ENCODE measurements at places on chromosomes 2 and 18.

DNA sequence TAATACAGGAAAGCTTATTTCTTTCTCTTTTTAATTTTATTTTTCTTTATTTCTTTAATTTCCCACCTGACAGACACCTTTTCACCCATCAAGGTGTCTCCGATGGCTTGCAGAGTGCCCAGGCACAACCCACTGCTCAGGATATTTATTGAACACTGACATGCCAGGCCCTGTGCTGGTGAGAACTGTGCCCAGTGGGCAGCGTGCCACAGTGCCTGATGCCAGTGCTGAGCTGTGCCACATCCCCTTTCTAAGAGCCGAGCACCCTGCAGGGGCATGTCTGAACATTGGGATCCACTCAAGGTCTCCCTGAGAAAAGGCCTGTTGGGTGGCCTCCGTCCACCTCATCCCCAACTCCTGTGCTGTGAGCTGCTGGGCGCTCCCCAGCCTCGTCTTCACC lies 158.6 kb upstream of the RAB6C start:
- DNase-seq = no peak

DNA sequence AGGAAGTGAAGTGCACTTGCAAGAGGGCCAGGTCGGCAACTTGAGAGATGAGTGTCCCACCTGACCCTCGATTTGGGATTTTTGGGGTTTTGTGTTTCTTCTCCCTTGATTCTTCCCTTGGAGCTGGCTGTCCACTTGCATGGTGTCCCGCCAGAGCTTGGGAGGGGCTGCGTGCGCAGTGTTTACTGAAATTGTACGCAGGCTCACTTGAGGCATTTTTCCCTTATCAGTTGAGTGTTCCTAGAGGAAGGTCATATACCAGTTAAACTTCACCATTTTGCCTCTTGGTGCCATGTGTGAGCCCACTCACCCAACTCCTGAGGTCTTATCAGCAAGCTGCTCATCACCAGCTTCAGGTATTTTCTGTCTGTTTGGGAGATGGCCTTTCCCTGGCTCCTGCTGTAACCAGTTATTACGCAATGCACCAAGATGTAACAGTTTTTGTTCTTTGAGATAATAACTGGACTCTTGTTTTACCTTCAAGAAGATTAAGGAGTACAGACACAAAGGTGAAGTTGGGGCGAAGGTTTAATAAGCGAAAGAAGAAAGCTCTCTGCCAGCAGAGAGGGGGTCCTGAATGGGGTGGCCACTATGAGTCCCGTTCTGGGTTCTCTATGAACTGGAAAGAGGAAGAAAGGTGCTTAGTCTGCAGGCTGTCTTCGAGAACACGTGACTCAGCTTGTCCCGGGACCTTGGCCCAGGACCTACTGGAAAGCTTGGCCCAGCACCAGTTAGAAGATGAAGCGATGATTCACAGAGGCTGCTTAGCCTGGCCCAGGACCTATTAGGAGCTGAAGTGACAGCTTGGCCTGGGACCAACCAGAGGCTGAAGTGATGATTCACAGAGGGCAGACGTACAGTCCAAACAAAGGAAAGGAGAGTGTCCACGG lies 21.5 kb upstream of the TXNL4A start:
- DNase-seq = no peak

- no peak for DNase-seq
Observed at GRCh38 chr18:37222354-37222998, 343.1 kb downstream of the CELF4 start.

- no peak for DNase-seq
Observed at GRCh38 chr18:59996370-59996966, 96.7 kb downstream of the PMAIP1 start.

DNA sequence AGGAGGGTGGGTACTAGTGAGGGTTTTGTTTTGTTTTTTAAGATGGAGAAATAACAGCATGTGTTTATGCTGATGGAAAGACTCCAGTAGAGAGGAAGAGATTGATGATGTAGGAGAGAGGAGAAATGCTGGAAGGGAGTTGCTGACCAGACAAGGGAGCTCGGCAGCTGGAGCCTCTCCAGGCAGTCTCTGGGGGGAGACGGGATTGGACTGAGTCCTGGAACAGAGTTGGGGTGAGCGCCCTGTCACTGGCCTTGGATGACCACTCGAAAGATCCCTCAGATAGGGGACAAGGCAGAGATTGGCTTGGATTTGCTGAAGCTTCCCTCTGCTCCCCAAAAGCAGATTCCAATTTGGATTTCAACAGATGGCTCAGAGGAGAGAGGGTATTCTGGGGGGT lies 197.7 kb downstream of the NAPG start:
- DNase-seq = no peak

DNA sequence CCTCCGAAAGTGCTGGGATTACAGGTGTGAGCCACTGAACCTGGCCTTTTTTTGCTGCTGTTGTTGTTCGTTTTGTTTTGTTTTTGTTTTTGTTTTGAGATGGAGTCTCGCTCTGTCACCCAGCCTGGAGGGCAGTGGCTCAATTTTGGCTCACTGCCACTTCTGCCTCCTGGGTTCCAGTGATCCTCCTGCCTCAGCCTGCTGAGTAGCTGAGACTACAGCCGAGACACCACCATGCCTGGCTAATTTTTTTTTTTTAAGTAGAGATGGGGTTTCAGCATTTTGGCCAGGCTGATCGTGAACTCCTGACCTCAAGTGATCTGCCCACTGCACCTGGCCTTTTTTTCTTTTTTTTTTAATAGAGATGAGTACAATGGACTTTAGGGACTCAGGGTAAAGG lies 22.0 kb downstream of the TMEM127 start:
- DNase-seq = no peak

GRCh38 chr2:10338270-10339188 lies 35.8 kb downstream of the HPCAL1 start:
- DNase-seq = no peak

GRCh38 chr2:28312307-28313219 lies 80.1 kb upstream of the FOSL2 start:
- DNase-seq = no peak

GRCh38 chr18:48477348-48477747 lies 61.5 kb upstream of the CTIF start:
- no peak for DNase-seq

- no peak for DNase-seq
Observed at GRCh38 chr2:232981767-232982360, 31.2 kb downstream of the NGEF start.

DNA sequence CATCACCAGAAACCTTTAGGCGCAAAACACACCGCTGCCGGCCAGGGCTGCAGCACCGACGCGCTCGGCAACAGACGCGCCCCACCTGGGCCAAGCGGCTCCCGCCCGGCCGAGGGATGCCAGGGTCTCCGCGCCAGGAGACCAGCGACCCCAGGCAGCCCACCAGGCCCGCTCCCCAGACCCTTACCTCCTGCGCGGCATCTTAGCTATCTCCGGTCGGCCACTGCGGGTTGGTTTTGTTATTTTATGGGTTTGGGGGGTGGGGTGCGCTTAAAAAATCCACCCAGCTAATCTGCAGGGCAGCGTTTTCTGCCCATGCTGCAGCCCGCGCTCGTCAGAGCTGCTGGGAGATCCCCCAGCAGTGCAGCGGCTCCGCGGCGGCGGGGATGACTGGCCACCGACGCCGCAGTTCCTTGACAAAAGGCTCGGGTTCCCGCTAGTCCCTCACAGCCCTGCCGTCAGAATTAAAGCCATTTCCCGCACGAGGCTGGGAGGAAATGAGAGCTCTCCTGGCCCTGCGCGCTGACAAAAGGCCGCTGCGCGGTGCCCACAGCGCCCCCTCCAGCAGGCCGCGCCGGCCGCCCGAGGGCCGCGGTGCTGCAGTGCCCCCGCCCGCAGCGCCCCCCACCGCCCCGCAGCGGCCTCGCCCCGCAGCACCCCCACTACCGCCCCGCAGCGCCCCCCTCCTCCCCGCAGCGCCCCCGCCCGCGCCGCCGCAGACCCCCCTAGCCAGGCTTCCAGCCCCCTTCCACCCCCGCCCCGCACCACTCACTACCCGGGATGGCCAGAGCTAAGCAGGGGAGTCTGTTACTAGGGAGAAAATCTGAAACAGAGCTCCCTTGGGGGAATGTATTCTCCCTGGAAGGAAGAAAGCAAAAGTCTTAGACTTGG lies at the start of gene ADD2:
TSS of gene ADD2 (minus strand) at position 502 of the 891 bp plus-strand sequence. CDS start 61,792 bp downstream, outside the sequence.
- DNase-seq = peak; percentile 50

DNA sequence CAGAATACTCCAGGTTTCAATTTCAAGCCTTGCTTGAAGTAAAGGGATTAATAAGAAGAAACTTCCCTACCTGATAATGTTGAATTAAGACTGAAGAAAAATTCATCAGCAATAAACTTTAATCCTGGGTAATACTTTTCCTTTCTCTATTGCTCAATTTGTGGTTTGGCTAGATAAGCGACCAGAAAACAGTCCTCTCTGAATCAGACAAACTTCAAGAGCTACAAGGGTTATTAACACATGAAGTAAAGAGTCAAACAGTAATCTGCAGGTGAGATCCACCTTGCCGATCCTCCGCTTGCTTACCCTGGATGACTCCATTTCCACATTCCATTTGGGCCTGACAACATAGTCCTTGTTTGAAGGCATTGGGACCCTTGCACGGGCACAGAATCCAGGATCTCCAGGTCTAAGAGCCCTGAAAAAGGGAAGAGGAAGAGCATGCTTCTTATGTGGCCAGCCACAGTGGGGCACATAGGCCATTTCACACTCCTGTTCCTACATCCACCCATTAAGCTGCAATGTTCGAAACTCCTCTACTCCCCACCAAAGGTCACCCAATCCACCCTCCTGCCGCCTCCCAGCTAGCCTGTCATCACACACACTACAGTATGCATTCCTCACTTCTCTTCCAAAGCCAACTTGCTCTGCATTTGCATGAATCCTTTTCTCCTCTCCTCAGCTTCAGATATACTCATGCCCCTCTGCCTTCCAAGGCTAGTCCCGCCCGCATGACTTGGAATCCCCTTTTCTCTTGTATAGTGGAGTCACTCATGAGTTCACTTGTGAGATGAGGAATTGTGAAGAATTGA lies 39.8 kb downstream of the IWS1 start:
- DNase-seq = no peak

DNA sequence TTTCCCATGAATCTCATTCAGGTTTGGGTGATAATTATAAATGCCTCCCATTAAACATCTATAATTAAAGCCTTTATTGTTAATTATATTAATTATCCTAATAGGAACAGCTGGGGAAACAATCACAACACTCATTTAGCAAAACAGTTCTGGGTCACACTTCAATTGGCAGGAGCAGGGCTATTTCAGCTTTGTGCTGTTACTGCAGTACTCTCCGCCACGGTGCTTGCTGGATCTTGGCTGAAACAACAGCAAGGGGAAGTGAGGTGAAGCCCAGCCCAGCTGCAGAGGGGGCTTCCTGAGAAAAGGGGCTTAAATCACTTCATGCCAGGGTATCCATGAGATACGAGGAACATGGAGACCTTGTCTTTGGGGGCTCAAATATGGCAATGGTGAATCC lies 79.5 kb upstream of the SOX11 start:
- no peak for DNase-seq

GRCh38 chr18:63788447-63789096 lies 13.4 kb downstream of the SERPINB7 start:
- DNase-seq = peak; percentile 56

DNA sequence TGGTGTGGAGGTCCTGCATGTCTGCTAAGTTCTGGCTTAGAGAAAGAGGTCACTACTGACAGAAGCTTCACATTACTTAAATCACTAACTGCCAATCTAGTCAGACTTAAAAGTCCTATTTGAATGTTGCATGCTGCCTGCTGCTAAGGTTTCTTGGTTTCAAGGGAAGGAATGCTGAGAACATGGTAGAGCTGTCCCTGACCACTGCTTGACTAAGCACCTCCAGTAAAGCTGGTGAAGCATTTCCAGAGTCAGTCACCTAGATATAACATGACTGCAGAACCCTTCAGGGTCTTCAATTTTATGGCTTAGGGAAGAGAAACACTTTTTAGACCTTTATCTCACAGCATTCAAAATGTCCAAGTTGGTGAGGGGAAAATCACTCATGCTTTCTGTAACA lies 2178.3 kb upstream of the PIK3C3 start:
- no peak for DNase-seq

GRCh38 chr2:161269111-161269510 lies 39.1 kb upstream of the PSMD14 start:
- DNase-seq = no peak

DNA sequence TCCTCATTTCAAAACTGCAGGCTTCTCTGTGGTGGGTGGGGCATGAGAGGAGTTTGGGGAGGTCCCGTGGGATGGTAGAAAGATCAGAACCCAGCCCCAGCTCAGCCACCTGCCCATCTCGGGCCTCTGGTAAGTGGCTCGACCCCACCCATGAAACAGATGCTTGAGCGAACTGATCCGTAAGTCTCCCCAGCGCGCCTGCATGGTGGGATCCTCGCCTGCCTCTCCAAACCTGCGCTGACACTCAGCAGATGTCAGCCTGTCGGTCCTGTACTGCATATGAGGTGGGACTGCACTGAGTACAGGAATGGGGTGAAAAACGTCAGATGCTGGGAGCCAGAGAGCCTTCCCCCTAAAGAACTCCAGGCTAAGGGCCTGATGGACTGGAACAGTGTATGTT lies 15.9 kb upstream of the RPL31 start:
- no peak for DNase-seq

- no peak for DNase-seq
Observed at GRCh38 chr2:105604938-105605337, 139.8 kb upstream of the NCK2 start.

- no peak for DNase-seq
Observed at GRCh38 chr2:9095690-9096089, 92.2 kb upstream of the MBOAT2 start.

DNA sequence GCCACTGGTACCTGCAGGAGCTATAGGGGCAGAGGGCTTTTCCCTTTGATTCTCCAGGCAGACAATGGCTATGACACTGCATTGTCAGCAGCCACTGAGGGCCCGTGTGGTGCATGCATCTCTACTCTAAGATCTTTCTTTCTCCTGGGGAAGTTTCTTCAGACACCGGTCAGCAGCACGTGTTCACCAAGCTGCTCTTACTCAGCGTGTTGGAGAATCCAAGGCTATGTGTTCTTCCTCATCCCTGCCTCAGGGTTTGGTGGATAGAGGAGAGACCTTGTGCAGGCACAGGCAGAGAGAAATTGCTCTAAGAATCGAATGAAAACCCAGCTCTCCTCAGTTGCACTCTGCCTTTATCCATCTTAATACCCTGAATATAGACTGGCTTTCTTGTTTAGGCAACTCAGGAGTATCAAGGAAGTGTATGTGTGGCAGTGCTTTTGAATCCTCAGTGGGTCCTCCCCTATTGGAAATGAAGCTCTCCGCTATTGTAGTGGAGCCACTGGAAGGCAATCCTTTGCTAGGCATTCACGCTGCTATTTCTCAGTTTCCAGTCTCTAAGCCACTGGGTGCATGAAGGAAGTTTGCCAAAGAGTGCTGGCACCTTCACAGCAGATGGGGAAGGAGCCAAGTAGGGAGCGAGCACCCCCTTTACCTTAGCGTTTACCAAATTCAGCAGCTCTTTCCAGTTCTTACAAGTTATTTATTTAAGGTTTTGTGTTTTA lies 86.9 kb upstream of the EML6 start:
- DNase-seq = no peak

DNA sequence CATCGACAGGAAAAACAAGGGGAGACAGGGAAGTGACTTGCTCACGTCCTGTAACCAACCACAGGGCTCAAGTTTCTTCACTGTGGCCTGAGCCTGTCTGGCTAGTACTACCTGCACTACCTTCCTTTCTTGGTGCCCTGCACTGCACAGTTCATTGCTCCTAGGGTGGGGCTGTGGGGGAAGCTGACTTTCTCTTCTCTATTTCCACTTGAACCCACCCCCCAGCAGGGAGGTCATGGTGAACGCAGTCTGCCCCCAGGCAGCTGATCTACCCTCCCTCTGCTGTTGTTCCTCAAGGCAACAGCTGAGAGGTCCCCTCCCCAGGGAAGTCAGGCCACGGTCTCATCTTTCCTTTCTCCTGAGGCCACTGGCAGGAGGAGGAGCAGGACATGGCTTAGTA lies 532.1 kb downstream of the SOX11 start:
- peak; percentile 15 for DNase-seq

Data from CD4-positive, alpha-beta T cell treated with Interferon gamma for 1 hour (primary cell).